ENCODE measurements at places on chromosomes 7 and 10.

- DNase-seq = no peak
These were observed 27.1 kb downstream of the AKR1B1 start for GRCh38 chr7:134431815-134432214.

GRCh38 chr7:2717293-2718261 lies 29.6 kb downstream of the AMZ1 start:
- no peak for DNase-seq

GRCh38 chr7:80833289-80834268 lies 85.3 kb downstream of the SEMA3C start:
- DNase-seq = no peak

DNA sequence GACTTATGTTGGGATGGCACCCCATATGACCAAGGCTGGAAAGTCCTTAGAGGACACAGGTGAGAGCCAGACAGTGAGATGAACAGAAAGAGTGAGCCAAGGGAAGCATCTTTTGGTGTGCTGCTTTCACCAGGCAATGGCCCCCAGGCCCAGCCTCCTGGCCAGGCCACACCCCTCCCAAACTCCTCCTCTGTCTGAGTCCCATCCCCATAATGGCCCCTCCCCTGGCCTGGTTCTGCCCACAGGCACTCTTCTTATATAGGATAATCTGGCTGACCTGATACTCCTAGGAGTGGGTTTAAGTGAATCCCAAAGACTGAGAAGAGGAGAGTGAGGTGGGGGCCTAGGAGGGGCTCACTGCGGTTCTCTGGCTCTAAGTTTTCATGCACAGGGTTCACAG lies 252.5 kb downstream of the RPS24 start:
- DNase-seq = no peak

- peak; percentile 7 for DNase-seq
These were observed 45.8 kb downstream of the PRR15 start for GRCh38 chr7:29609162-29610037.

- no peak for DNase-seq
These were observed 395.6 kb downstream of the ETV1 start for GRCh38 chr7:13593854-13594253.

DNA sequence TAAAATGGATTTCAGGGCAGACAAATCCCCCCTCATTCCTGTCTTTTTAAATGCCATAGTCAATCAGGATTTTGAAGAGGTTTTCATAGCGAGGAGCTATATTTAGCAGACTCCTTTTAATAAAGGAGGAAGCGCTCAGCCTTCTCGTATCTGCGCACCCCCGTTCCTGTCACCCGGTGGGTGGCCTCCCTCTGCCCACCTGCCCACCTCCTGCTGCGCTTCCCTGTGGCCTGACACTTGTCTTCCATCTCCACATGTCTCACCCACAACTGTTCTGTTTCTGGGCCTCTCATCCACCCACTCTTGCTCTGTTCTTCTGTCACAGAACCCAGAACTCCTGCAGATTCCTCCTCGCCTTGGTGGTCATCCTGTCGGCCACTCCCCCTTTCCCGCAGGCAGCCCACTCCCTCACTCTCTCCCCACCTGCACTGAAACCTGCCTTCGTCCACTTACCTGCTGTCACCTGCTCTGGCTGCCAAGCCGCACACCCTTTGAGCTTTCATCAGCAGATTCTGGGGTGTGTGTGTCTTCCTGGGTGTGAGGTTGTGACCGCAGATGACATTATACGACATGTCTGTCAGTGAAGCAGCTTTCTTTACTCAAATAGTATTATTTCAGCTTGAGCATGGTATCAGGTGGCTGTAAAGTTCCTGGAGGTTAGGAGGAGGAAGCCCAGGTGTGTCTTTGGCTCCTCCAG lies 163.5 kb upstream of the AGK start:
- DNase-seq = no peak

GRCh38 chr7:131357282-131357880 lies 29.7 kb downstream of the MKLN1 start:
- no peak for DNase-seq

DNA sequence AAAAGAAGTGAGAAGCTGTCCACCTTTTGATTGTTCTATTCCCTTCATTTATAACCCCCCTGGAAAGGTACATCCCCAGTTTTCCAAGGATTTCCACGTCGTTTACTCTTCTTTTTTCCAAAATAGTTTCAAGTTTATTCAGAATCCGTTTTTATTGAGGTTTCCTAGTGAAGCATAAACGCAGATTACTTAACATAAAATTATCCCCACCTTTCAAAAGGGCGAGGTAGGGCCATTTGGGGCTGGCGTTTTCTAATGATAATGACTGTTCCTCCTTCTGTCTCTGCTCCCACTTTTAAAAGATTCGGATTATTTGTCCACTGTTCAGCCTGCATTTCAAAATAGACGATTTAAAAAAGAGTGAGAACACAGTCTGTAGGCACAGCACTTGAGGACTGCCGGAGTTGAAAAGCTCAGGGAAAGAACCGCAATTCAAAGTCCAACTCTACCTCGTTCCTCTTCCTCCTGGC lies 165.2 kb upstream of the PPP1R3A start:
- no peak for DNase-seq

DNA sequence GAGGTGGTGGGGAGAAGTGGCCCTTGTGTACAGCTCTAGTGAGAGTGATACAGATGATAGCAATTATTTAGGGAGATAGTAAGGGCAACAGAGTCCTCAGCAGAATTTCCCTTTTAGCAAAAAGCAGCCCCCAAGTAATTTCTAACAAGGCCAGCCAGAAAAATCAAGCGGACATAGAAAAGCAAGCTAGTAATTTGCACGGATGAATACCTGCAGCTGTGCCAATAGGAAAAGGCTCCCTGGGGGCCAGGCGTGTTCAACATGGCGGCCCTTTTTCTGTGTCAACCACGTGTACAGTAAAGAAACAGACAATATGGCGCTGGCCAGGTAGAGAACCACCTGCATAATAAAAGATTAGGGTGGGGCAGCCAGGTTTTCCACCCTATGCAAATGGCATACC lies 7.4 kb downstream of the MCM10 start:
- DNase-seq = no peak

DNA sequence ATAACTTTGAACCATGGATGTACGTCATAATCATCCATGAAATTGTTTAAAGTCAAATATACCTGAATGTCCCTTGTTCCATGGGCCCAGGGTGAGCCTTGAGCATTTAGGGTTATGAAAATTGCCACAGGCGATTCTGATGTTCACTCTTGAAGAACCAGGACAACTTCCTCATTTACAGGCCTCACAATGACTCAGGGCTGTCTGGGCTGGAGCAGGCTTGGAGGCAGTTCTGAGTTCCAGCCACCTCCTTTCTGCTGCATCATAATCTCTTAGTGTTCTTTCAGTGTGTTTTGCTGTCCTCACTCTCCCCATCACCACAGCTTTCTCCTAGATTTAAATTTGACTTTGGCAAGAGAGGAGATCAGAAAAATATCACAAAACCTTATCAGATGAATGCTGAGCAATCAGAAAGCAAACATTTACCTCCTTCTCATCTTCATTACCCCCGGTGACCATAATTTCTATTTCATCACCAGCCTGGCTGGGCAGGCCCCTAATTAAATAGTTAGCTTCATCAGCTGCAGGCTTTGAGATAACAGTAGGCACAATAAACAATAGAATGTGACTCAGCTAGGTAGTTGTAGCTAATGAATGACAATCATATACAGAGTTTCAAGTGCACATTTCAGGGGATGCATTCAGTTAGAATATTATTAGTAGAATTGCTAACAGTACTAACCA lies 571.0 kb downstream of the SH2D4B start:
- DNase-seq = no peak

DNA sequence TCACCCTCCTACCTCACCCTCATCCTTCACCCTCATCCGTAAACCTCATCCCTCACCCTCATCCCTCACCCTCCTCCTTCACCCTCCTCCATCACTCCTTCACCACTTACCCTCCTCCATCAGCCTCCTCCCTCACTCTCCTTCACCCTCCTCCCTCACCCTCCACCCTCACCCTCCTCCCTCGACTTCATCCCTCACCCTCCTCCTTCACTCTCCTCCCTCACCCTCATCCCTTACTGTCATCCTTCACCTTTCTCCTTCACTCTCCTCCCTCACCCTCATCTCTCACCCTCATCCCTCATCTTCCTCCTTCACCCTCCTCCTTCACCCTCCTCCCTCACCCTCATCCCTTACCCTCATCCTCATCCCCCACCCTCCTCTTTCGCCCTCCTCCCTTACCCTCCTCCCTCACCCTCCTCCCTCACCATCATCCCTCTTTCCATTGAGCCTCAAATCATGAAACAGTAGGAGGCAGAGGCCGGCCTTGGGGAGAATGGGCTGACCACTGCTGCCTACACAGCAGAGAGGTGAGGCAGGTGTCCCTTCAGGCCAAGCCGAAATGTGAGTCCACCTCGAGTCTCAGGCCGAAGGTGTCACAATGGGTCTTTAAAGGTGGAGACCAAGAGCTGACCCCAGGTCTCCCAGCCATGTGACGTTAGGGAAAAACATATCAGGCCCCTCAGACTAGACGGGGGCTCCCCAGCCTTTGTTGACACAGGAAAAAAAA lies 53.0 kb downstream of the PDGFA start:
- DNase-seq = no peak

DNA sequence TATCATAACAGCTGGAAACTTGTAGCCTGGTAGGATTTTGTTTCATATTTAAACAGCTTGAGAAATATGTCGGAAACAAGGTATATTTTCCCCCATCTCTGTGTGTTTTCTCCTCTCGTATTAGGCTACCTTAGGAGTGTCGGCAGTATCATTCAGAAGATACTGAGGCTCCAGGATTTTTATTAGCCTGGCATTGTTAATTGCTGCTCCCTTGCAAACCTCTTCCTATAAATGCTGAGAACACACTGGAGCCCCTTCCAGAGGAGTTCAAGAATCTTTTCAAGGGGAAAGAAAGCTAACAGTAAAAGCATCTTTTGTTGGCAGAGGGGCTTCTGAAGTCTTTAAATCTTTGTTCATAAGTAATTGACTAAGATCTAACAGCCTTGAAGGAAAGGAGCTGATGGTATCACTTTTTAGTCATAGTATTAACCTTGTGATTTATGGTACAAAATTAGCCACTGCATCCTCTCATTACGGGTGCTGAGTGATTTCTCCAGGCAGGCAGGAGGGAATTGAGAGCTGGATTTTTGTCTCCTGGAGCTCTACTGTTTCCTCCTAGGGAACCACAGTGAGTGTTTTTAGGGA lies 998.7 kb downstream of the LRMDA start:
- DNase-seq = no peak

GRCh38 chr7:17054836-17055235 lies 173.1 kb upstream of the AGR3 start:
- DNase-seq = no peak

DNA sequence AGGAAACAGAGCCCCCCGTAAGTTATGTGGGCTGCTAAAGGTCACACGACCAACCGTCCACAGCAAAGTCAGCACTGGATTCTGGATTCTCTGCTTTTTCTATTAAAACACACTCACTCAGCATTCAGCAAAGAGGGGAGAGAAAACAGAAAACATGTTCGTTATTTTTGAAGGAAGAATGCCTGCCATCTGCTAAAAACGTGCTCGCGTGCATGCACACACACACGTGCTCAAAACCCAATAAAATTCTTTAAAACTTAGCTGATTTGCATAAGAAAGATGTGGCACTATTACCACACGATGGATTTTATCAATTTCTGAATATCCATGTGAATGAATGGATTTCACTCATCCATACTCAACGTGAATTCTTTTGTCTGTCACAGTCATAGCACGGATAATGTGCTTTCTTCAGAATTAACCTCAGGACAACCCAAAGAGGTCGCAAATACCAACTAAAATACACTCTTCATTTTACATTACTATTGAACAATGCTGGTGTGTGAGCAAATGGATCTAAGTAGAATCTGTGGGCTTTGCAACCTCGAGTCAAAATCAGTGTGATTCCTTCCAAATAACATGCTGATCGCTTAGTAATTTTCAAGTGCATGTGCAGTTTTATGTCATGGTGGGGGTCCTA lies 40.8 kb downstream of the NRP1 start:
- no peak for DNase-seq

DNA sequence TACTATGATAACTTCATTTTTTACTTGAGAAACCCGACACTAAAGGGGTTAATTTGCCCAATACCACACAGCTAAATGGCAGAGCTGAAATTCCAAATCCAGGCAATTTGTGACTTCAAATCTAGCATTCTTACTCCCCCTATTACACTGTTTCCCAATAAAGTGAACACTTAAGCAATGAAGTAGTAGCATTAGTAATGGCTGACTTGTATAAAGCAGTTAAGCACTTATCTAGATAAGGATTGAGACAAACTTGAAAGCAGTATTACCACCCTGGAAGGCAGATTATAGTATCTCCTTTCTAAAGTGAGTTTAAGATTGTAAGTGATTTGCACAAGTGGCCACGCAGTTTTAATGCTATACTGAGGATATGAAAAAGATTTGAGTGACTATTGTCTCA lies 39.3 kb downstream of the WASL start:
- DNase-seq = no peak

DNA sequence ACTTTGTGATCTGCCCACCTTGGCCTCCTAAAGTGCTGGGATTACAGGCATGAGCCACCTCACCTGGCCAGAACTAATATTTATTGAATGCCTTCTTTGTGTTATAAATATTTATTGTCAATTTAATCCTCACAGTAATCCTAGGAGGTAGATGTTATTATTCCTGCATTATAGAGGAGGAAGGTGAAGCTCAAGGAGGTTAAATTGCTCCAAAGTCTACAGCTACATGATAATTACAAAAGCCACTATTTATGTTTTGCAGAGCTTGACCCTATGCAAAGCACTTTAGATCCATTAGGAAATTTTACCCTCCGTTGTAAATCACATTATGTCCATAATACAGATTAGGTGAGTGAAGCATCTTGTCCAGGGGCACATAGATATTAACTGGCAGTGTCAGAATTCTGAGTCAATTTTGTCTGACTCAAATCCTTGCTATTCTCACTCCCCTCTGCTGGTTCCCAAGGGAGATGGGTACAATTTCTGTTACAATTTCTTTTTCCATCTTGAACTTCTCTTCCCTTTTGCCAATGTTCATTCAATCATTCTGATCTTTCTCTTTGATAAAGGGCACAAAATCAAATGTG lies 25.7 kb upstream of the CDK14 start:
- DNase-seq = no peak

DNA sequence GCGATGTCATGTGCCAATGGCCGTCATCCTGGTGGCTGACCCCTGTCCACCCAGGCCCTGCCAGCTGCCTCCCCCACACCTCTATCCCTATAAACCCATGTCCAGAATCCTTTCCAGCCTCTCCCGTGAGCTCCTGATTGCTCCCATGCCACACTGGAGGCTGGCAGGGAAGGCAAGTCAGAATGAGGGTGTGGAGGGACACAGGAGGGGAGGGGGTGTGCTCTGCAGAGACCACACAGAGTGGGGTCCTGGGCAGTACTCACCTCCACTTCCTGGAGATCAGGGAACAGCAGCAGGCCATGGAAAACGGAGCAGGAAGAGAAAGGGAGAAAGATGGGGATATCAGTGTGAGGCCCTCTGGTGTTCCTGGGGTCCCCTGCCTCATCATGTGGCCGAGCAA lies 15.7 kb downstream of the SPOCK2 start:
- no peak for DNase-seq

GRCh38 chr7:5657901-5658300 lies 123.6 kb downstream of the RNF216 start:
- DNase-seq = no peak

GRCh38 chr7:133804127-133804526 lies 323.0 kb upstream of the LRGUK start:
- DNase-seq = no peak

- DNase-seq = no peak
These were observed 122.8 kb downstream of the GALNT17 start for GRCh38 chr7:71254751-71255150.

Data from DND-41 (cell line).